ENCODE measurements at places on chromosomes 11 and 22. TPM values are rescaled to one million over a fixed set of nuclear protein-coding genes. Genes with fewer than 3 reads are reported as not detected.

The SAA1 gene
- total RNA-seq: 2.4 TPM

DNA sequence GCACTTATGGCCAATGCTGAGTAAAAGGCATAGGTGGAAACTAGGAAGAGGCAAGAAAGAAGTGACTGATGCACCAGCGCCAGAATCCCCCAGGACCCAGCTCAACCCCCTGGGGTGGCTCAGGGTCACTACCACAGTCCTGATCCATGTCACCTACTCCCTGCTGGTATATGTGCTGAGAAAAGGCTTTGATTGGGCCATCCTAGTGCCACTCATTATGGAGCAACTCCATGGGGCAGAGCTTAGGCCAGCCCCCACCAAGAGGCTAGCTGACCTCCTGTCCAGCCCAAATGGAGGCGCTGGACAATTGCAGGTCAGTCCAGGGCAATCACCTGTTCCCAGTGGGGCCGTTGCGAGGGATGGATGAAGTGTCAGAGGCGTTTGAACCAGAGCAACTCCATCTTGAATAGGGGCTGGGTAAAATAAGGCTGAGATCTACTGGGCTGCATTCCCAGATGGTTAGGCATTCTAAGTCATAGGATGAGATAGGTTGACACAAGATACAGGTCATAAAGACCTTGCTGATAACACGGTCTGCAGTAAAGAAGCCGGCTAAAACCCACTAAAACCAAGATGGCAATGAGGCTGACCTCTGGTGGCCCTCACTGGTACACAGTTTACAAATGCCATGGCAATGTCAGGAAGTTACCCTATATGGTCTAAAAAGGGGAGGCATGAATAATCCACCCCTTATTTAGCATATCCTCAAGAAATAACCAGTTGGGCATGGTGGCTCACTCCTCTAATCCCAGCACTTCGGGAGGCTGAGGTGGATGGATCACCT is 20.6 kb upstream of the DAGLA start:
- DNase-seq: no peak

DNA sequence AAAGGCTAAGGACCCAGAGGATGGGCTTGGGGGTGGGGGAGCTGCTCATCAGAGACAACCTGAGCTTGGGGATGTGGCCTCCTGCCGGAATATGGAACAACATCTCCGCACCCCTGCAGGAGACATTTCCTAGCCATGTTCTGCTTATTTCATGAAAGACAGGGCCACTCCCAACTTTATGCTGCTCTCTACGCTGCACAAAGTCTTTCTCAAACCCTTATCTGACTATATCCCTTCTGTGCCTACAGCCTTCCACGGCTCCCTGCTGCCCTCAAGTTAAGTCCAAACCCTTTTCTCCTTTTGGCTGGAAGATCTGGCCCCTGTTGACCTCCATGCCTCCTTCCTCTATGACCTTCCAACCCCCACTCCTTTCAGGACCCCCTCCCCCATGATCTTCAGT is 562.0 kb downstream of the MN1 start:
- DNase-seq: no peak

The MS4A15 gene
- not detected for total RNA-seq

DNA sequence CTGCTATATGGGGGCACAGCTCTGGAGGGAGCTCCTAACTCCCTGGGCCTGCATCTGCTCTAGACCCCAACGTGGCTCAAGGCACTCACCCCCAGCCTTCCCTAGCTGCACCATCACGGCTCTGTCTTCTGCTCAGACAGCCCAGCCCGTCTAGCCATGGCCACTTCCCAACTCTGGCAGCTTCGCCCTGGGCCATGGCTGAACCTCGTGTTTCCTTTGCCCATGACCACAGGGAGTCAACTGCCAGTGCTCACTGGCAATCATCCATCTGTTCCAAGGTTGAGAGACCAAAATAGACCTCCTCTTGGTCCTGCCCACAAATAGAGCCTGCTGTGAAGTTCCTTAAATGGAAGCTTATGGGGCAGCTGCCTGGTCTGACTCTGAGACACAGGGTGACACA is 5.4 kb downstream of the LMO1 start:
- peak; percentile 63 for DNase-seq

GRCh38 chr11:46127150-46127638 is 5.9 kb upstream of the PHF21A start:
- DNase-seq: no peak

DNA sequence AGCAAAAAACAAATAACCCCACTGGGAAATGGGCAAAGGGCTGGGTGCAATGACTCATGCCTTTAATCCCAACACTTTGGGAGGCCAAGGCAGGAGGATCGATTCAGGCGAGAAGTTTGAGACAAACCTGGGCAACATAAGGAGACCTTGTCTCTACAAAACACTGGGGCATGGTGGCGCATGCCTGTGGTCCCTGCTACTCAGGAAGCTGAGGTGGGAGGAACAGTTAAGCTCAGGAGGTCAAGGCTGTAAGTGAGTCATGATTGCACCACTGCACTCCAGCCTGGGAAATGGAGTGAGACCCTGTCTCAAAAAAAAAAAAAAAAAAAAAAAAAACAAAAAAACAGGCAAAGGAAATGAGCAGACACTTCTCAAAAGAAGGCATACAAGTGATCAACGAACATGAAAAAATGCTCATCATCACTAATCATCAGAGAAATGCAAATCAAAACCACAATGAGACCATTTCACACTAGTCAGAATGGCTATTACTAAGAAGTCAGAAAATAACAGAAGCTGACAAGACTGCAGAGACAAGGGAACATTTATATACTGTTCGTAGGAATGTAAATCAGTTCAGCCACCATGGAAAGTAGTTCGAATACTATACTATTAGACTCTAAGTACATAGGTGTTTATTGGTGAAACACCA is 48.2 kb upstream of the SMCO4 start:
- DNase-seq: no peak
